ENCODE measurements at places on chromosomes 11 and 22.
A peak's percentile ranks its signal among the peaks of the same experiment; 100 is the strongest.

- DNase-seq = no peak
These were observed 24.4 kb downstream of the NPTXR start for GRCh38 chr22:38819387-38819940.

GRCh38 chr11:45577752-45578151, 87.7 kb downstream of the CHST1 start:
- DNase-seq = no peak

- no peak for DNase-seq
These were observed 22.6 kb downstream of the ETS1 start for GRCh38 chr11:128564642-128565245.

DNA sequence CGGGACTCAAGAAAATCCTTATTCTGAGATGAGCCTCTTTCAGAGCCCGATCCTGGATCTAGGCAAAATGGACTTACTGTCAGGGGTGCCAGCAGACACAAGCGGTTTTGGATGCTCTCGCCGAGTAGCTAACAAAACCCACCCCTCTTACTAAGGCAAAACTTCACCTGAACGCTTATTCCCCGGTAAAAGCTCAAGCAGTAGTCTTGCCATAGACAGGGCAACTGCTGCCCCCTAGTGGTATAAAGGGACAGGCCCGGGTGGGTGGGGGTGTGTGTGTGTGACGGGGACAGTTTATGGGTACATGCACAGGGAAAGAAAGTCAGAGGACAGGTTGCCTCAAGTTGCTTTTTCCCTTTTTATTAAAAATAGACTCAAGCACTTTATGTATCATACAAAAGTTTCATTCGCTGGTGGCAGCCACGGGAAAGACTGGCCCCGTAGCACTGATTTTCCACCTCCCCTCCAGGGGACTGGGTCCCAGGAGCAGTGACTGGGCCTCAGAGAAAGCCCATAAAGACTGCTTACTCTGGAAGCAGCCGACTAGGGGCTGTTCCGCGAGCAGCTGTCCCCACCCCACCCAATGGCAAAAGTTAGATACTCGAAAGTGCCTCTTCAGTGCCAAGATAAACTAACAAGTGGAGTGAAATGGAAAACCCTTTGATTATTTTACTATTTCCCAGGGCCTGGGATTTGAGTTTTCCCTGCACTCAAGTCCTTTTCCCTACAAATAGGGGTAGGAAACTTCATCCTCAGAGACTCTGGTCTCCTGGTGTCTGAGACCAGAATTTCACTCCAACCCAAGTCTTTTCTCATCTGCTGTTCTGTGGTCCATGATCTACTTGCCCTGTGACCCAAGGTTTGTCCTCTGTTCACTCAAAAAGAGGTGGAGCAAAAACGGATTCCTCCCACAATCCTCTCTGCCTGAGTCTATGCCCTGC, 4.7 kb downstream of the YPEL4 start:
- peak; percentile 60 for DNase-seq

DNA sequence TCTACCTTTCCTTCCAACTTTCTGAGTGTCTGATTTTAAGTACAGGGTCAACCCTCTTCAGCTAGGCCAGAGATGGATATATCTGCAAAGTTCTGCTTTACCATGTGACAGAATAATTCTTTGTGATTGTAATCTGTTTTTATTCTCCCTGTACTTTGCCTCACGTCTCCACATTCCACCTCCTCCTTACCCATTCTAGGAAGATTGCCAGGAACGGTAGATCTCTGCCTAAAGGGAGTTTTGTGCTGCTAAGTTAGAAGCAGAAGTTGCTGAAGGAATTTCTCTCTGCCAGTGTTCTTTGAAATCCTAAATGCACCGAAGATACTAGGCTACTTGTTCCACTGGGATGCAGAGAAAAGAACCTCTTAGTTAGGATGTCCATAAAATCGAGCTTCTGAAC, 20.7 kb upstream of the FAM181B start:
- DNase-seq = no peak
